ENCODE measurements at places on chromosomes 3 and 15.
A peak's percentile ranks its signal among the peaks of the same experiment; 100 is the strongest.

- DNase-seq, result no peak
These were observed 7.2 kb downstream of the EOMES start for GRCh38 chr3:27714692-27715453.

- no peak for DNase-seq
These were observed 298.2 kb upstream of the SATB1 start for GRCh38 chr3:18723206-18723810.

GRCh38 chr3:908839-909238 lies 184.0 kb upstream of the CNTN6 start:
- DNase-seq, result peak; percentile 13

DNA sequence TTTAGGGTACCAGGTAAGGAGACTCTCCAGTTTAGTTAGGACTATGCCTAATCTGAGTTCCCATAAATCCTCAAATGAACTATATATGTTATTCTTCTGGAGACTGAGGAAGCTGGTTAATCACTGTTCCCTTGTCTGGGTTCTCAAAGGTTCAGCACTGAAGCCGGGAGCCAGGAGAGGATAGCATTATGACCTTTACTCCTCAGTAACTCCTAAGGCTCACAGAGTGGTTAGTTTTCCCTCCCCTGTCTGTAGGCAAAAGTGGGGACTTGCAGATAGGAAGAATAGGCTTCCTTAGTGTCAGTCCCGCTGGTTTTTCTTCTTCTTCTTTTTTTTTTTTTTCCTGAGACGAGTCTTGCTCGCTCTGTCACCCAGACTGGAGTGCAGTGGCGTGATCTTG lies 50.4 kb downstream of the CRTC3 start:
- DNase-seq, result no peak

DNA sequence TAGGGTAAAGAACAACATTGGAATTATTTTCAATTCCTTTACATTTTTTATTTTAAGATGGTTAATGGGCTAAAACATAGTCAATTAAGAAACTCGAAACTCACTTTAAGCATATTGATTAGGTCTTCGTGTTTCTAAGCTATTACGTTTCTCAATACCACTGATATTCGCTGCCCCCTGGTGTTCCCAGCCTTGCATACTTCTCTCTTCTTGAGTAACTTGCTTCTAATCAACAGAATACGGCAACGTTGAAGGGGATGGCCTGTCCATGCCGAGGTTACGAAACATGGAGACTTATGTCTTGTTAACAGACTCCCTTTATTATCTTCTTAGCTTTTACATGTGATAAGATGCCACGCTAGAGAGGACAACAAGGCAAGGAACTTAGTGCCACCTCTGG lies 43.6 kb downstream of the ROBO1 start:
- no peak for DNase-seq

- DNase-seq, result no peak
These were observed 9.2 kb upstream of the EIF2B5 start for GRCh38 chr3:184126006-184126405.

- peak; percentile 4 for DNase-seq
These were observed 338.6 kb upstream of the TPRG1 start for GRCh38 chr3:188832961-188833721.

DNA sequence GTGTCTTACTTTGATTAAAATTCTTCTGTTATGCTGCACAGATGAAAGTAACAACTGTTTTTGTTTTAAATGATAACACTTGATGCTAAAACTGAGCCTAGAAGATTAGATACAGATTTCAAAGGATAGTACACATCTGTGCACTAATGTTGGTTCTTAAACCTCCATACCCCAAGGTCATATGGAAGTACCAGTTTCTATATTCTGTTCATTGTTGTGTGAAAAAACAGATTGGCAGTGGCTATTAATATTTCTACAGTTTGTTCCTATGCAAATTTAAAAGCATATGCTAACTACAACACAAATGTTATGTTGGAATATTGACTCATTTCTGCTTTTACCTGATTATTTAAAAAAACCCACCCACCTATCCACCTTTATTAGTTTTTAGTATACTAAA lies 32.0 kb upstream of the GBE1 start:
- no peak for DNase-seq

DNA sequence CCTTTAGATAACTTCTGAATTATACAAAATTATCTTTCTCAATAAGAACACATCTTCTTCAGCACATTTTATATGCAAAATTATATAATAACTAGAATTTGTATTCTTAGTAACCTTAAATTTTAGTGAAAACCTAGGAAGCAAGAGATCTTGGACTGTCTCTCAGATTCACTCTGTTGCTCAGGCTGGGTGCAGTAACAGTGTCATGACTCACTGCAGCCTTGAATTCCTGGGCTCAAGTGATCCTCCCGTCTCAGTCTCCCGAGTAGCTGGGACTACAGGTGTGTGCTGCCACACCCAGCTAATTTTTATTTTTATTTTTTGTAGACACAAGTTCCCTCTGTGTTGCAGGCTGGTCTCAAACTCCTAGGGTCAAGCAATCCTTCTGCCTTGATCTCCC lies 29.9 kb downstream of the MKRN3 start:
- DNase-seq, result no peak

GRCh38 chr15:50119063-50120040 lies at the start of gene ATP8B4:
Gene ATP8B4, minus strand, starts transcription at chr15:50119233. Its CDS starts 12,267 bp downstream, at chr15:50106966.
- no peak for DNase-seq

DNA sequence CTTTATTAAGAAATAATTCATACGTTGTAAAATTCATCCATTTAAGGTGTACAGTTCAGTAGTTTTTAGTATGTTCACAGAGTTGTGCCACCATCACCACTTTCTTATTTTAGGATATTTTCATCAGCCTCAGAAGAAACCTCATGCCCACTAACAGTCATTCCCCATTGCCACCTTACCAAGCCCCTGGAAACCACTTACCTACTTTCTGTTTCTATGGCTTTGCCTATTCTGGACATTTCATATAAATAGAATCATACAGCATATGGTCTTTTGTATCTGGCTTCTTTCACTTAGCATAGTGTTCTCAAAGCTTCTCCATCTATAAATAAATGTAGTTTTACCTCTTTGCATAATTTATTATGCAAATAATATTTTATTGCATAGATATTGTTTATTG lies 6.6 kb downstream of the FETUB start:
- DNase-seq, result no peak

- no peak for DNase-seq
These were observed 139.8 kb upstream of the SEMA6D start for GRCh38 chr15:47577461-47577860.

DNA sequence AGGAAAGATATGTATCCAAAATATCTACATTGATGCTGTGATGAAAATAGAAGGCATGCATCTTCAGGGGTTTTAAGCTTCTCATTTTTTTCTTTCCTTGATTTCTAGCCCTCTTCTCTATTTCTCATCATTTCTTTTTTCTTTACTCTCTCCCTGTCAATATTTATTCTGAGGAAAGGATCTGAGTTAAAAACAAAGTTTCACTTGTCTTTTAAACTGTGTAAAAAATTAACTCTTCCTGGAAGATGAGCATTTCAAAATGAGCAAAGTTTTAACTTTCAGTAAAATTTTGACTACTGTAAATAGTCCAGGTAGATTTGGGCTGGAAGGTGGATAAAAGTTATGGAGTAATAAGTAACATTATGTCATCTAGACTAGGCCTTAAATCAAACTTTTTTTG lies 500.2 kb upstream of the GBE1 start:
- no peak for DNase-seq

DNA sequence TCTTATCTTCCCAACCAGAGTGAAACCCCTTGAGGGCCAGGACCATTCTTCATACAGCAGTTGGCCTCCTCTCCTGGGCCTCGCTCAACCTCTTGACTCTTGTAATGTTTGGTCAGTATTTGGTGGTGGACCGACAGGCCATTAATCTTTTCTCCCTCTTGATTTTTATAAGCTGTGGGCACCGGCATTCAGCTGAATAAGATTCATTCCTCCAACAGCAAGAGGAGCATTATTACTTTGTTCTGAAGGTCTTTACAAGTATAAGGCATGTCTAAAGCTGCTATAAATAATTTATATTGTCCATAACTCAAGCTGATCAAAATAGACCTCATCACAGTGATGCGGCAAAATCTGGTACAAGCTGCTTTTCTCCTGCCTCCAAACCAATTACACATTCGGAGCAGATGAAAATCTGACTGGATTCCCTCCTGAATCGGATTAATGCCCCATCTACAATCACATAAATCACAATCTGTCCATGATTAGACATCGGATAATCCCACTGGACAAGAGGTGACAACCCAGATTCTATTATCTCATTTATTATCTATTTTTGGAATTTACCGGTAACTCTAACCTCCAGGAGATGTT lies 8.4 kb upstream of the ISL2 start:
- no peak for DNase-seq

- DNase-seq, result no peak
These were observed 202.8 kb downstream of the TP63 start for GRCh38 chr3:189833996-189834395.

DNA sequence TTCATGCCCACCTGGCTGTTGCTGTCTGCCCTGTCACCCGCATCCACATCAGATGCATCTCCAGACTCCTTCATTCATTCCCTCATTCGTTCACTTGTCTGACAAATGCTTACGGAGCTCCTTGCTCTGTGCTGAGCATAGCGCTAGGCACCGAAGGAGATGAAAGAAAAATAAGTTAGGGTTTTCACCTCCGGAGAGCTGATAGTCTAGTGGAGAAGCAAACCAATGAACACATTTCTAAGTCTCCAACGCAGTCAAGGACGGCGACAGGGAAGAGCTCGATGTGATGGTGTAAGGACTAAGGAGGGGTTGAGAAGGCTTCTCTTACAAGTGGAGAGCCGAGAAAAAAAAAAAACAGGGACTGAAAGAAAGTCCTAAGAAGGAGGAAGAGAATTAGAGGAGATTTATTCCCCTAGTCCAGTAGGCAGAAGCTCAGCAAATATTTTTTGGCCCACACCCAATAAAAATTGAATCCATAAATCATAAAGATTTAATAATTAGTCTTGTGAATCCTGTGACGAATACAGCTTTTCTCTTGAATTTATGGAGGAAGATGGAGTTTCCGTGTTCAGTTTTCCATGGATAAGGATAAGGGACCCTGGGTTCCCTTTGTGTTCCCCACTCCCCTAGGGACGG lies 127.2 kb upstream of the DLG1 start:
- no peak for DNase-seq

GRCh38 chr3:161950318-161950868 lies 453.8 kb downstream of the OTOL1 start:
- DNase-seq, result no peak

DNA sequence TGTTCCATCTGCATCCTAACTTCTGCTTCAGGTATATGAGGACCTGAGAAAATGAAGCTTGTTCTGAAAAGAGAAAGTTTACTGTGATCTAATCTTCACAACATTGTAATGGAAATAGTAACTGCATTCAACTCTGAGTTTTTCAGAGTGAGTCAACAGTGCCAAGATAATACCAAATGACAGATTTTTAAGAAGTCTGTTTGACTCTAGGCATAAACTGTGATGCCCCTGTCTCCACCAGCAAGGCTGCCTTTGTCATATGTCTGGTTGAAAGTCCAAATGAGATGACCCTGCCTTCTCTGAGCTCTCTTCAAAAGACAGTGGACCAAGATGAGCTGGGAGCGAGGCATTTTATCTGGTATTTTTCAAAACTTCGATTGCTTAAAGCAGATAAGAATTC lies 44.8 kb upstream of the B3GNT5 start:
- DNase-seq, result no peak

- peak; percentile 16 for DNase-seq
These were observed 5.1 kb downstream of the ACAA1 start for GRCh38 chr3:38131621-38132369.

DNA sequence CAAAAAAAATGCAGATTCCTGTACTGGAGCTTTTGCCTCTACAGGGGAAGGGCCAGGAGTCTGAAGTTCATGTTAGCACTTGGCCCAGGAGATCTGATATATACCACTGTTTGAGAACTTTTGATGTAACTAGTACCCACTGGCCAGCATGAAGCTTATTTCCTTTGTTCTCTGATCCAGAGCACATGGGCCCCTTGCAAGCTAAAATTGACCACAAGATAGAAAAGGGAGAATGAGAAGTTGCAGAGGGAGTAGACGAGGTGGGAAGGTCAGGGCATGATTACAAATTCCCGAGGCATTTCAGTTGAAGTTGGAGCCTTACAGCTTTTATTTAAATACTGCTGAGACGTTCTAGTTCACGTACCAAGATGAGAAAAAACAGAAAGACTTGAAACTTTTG lies 28.2 kb downstream of the TGM4 start:
- DNase-seq, result no peak

DNA sequence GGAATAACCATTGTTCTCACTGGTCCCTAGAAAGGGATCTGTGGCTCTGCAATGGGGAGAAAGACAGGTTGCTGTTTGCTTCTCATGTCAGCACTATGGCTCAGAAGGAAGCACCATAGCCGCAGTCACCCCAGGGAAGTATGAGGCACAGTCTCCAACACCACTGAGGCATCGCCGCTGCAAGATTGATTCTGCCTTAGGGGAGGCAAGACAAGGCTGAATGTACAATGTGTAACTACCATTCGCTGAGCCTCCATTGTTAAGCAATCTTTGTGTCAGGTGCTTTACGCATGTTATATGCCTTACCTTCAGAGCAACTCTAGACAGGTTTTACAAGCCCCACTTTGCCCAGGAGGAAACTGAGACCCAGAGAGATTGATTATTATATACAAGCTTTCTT lies 100.7 kb upstream of the KCNMB2 start:
- DNase-seq, result no peak

DNA sequence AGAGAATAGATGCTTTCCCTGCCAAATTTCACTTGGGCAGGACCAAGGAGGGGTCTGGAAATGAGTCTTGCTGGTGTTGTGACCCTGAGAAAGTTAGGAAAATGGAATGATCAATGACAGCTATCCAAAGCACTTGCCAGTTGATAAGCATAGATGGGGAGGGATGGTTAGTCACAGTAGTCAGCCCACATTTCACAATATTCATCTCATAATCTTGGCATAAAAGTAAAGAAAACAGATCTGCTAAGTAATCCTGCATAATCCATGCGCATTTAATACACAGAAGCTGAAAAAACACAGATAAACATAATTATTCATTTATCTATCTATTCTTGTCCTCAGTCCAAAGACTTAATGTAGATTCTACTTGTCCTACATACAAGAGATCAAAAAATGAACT lies 184.1 kb downstream of the ZIC4 start:
- no peak for DNase-seq
